ENCODE measurements at places on chromosomes 1 and 21.

- no peak for DNase-seq
Measured at GRCh38 chr1:103467100-103467499, 58.4 kb upstream of the RNPC3 start.

- no peak for DNase-seq
Measured at GRCh38 chr1:201128476-201128875, 1.5 kb upstream of the ASCL5 start.

DNA sequence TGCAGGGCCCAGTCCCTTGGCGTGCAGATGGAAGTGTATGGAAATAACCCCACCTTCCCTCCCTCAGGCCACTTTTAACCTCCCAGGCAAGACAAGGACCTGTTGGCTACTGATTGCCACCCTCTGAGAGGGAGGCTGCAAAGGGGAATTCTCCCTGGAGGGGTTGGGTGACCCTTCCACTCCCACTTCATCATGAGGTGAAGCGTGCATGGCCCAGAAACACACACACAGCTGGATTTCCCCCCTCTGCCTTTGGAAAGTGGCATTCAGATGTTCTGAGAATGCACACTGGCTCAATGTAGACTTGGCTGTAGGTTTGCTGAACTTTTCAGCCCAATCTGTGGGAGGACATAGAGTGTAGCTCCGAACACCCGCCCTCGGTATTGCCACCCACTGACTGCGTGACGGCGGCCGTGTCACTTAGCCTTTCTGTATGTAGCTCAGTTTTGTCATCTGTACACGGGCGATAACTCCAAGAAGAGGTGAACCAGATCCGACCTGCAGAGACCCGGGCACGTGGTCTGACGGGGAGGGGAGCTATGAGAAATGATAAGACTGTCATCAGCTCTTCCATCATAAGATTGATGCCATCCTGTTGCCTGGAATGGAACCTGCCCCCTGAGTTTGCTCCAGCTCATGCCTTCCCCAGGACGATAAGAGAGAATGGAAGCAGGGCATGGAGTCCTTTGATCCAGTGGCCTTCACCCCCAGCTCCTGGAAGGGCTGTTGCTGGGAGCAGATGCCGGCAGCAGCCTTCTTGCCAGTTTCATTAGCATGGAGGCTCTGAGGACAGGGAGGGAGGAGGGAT lies 19.3 kb downstream of the MIIP start:
- no peak for DNase-seq

DNA sequence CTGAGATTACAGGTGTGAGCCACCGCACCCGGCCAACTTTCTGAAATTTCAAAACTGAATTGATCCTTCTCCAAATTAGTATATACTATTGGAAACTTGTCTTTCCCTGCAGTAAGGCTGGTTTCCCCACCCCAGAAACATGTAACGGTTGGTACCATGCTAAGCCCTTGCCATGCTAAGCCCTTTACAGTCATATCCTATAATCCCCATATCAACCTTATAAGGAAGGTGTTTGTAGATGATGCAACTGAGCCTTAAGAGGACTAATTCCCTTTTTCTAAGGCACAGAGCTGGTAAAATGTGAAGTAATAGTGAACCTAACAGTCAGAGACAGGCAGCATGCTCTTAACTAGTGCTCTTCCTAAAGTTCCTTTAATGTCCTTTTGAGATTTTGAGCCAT lies 413.7 kb downstream of the DISC1 start:
- DNase-seq: no peak

GRCh38 chr1:200428482-200429205 lies 18.8 kb upstream of the ZNF281 start:
- no peak for DNase-seq

GRCh38 chr1:55061706-55062321 lies 22.5 kb downstream of the PCSK9 start:
- DNase-seq: no peak

DNA sequence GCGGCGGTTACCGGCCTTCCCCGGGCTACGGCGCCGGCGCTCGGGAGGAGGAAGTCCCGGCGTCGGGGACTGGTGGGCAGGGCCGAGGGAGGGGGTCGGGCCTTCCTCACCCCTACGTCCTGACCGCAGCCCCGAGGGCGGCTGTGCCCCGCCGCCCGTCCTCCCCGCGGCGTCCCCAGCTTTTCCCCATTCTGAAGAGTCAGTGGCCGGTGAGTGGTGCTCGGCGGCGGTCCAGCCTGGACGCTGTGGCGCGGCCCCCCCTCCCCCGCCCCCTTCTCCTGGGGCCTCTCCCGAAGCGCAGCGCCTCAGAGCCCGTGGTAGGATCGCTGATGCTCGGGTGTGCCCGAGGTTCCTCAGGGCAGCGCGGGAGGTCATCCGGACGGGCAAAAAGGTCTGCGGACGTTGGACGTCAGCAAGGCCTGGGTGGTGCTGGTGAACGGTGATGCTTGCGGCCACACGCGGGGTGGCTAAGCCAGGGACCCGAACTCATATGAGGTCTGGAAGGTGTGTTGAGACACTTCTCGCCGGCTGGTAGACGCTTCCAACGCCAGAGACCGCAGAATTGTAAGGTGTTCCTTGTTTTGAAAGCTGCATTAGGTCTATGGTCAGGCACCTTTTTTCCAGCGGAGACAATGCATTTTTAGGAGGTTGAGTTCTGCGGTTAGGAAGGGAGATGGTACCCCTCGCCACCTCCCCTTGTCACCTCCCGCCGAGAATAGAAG lies 725 bp downstream of the SLC25A33 start:
- peak; percentile 32 for DNase-seq

DNA sequence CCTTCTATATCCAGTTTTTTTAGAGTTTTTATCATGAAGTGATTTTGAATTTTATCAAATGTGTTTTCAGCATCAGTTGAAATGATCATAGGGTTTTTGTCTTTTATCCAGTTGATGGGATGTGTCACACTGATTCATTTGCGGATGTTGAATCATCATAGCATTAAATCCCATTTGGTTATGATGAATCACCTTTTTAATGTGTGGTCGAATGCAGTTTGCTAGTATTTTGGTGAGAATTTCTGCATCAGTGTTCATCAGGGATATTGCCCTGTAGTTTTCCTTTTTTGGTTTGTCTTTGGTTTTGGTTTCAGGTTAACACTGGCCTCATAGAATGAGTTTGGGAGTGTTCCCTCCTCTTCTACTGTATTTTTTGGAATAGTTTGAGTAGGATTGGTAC lies 80.3 kb downstream of the DIRAS3 start:
- DNase-seq: no peak

DNA sequence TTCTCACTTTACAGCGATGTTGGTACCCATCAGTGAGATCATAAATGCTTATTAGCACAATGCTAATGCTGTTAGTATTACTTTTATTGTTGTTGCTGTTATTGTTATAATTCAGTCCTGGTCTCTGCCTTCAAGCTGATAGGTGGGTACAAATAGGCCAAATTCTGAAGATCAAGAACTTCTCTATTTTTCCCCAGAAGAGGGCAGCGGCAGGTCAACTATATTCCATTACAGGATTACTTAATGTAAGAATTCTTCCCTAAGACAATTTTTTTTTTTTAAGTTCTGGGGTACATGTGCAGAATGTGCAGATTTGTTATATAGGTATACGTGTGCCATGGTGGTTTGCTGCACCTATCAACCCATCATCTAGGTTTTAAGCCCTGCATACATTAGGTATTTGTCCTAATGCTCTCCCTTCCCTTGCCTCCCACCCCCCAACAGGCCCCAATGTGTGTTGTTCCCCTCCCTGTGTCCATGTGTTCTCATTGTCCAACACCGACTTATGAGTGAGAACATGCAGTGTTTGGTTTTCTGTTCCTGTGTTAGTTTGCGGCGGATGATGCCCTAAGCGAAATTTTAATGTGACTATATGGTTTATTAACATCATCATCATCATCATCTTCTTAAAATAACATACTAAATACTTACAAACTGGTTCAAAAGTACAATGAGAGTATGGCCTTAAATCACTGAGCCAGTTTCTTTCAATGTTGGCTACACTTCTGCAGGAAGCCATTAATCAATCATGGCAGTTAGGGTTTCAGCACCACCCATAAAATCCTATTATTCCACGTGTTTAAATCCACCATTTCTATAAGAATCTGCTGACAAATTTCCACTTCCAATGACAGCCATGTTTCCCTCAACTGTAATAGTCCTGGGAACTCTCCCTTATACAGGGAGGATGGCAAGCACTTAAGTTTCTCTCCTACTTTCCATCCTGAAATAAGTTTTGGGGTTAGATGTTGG lies 19.2 kb downstream of the SLC19A2 start:
- no peak for DNase-seq

GRCh38 chr1:43587594-43587993 lies 56.9 kb downstream of the PTPRF start:
- DNase-seq: no peak

- DNase-seq: no peak
Measured at GRCh38 chr1:214633686-214634085, 30.7 kb downstream of the CENPF start.

- no peak for DNase-seq
Measured at GRCh38 chr1:50349242-50349565, 74.0 kb downstream of the DMRTA2 start.

GRCh38 chr21:46207920-46208591 lies 20.5 kb downstream of the LSS start:
- peak; percentile 60 for DNase-seq

DNA sequence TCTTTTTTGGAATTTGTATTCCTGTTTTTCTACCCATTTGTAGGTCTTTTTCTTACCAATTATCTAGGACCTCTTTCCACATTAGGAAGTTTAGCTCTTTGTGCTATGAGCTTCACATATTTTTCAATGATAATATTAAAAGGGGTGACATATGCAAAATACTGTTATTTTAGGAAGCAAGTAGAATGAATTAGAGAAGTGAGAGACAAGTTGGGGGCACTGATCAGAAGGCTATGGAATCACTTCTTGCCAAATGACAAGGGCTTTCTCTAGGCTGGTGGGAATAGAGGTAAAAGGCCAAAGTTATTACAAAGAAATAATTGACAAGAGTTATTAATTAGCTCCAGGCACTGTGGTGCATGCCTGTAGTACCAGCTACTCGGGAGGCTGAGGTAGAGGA lies 4.3 kb upstream of the BCAR3 start:
- DNase-seq: no peak

- no peak for DNase-seq
Measured at GRCh38 chr21:35818597-35818996, 241.7 kb downstream of the SETD4 start.

DNA sequence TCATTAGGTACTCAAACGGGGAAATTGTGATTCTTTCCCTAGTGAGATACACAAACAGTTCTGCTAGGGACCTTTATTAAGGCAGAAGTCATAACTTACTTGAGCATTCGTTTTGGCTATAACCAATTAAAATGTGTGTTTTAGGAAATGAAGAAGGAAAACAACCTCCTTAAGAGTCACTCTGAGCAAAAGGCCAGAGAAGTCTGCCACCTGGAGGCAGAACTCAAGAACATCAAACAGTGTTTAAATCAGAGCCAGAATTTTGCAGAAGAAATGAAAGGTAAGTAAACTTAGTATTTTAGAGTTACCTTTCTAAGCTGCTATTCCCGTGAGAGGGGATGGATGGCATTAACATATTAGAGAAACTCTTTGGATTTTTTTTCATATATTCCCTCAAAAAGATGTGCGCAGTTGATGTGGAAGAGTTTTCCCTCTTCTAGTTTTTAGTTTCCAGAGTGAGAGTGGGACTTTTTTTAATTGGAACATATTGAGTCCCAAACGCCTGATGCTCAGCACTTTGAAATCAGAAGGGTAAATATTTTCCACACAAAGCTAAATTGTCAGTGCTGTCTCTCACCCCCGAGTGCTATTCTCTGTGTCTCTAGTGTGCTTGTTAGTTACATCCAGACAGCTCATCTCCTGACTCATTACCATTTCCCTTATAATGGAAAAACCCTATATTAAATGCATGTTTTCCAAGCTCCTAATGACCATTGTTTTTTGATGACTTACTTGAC lies 34.9 kb downstream of the CENPF start:
- DNase-seq: no peak

DNA sequence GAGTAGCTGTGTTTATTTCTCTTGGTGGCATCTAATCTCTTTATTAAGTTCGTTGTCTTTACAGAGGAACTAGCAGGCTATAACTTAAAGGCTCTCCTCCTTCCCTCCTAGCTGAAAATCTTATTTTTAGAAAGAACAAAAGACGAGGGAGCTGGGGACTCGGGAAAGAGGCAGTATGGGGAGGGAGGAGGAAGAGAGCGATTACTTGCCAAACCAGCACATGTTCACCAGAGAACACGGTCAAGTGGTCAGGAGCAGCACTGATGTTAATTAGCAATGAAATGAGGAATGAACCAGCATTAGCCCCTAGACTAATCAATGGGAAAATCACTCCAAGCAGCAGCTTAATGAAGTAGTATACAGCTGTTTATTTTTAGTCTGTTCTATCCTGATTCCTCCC lies 171.3 kb upstream of the ESRRG start:
- DNase-seq: no peak

GRCh38 chr1:68950036-68950435 lies 453.2 kb upstream of the DEPDC1 start:
- DNase-seq: no peak

- DNase-seq: no peak
Measured at GRCh38 chr1:156591181-156591431, 470 bp upstream of the NAXE start.

GRCh38 chr21:33684068-33684467 lies 41.8 kb downstream of the ITSN1 start:
- no peak for DNase-seq

GRCh38 chr1:171298696-171299095 lies 15.3 kb upstream of the FMO4 start:
- DNase-seq: no peak

DNA sequence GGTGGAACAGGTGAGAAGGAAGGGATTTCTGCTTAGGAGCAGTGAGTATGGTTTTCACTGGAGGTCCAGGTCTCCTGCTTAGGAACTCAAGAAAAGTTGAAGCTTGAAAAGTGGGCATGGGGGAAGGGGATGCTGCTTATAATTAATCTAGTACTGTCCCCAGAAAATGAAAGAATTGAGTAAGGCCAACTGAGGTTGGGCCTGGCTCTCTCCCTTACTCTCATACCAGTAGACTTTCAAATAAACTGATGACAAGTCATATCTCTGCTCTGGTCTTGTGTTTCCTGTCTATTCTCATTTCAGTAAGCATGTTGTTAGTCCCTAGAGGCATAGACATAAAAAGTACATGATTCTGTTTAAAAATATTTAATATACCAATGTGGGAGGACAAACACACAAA lies 26.4 kb downstream of the CD48 start:
- DNase-seq: no peak

DNA sequence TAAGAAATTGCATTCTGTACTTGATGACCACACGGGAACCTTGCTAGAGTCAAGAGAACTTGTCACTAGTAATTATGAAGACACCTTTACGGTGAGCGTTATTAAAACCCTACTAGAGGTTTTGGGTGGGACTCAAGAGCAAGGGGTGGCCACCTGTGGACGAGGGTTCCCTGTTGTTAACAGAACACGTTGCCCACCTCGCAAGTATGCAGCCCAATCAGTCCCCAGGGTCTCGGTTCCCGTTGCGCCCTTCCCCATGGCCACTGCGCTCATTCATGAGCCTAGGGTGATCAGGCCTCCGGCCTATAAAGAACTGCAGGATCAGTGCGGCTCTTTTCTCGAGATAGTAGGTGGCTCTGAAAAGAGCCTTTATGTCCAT lies 30.2 kb upstream of the RNF187 start:
- DNase-seq: no peak

DNA sequence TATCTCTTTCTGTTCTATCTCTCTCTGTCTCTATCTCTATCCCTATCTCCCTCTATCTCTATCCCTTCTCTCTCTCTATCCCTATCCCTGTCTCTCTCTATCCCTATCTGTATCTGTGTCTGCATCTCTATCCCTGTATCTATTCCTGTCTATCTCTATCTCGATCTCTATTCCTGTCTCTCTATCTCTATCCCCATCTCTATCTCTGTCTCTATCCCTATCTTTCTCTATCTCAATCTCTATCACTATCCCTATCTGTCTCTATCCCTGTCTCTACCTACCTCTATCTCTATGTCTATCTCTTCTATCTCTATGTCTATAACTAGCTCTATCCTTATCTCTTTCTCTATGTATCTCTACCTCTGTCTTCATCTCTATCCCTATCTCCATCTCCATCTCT lies 141.4 kb upstream of the KCNJ6 start:
- DNase-seq: no peak

All from tibial artery (tissue), 4 donors.